MCF 10A (cell line): ENCODE measurements at places on chromosomes 1 and 21. TPM values are rescaled to one million over a fixed set of nuclear protein-coding genes. Genes with fewer than 3 reads are reported as not detected.

Gene C1orf116
- 35.4 and 35.5 TPM in 2 replicates for total RNA-seq

Gene FCMR
- 10.1 and 18.0 TPM in 2 replicates for total RNA-seq

Gene CFHR2
- not detected in 2 replicates for total RNA-seq

Gene C1QA
- not detected in 2 replicates for total RNA-seq

Gene TSPEAR
- total RNA-seq: not detected in 2 replicates

Gene TNFRSF4
- not detected in 2 replicates for total RNA-seq

Gene AHCYL1
- 104 and 106 TPM in 2 replicates for total RNA-seq

Gene EPHA2
- 206 and 248 TPM in 2 replicates for total RNA-seq

Gene OBSCN
- total RNA-seq: 22.6 and 29.6 TPM in 2 replicates

- no peaks in the 10 kb centered on the region for H3K27me3 ChIP-seq
- no peak overlapping the region for H3K4me3 ChIP-seq
- peaks cover 7% of the 10 kb centered on the region for H3K36me3 ChIP-seq
- peaks cover 26% of the 10 kb centered on the region for H3K4me1 ChIP-seq
Measured at GRCh38 chr1:44357710-44358109, 2.7 kb upstream of the ERI3 start.

GRCh38 chr1:174841747-174842146 lies 158.0 kb upstream of the CACYBP start:
- H3K36me3 ChIP-seq: no peaks in the 10 kb centered on the region
- H3K4me1 ChIP-seq: no peaks in the 10 kb centered on the region
- no peaks in the 10 kb centered on the region for H3K27me3 ChIP-seq
- no peak for DNase-seq
- H3K4me3 ChIP-seq: no peak overlapping the region

DNA sequence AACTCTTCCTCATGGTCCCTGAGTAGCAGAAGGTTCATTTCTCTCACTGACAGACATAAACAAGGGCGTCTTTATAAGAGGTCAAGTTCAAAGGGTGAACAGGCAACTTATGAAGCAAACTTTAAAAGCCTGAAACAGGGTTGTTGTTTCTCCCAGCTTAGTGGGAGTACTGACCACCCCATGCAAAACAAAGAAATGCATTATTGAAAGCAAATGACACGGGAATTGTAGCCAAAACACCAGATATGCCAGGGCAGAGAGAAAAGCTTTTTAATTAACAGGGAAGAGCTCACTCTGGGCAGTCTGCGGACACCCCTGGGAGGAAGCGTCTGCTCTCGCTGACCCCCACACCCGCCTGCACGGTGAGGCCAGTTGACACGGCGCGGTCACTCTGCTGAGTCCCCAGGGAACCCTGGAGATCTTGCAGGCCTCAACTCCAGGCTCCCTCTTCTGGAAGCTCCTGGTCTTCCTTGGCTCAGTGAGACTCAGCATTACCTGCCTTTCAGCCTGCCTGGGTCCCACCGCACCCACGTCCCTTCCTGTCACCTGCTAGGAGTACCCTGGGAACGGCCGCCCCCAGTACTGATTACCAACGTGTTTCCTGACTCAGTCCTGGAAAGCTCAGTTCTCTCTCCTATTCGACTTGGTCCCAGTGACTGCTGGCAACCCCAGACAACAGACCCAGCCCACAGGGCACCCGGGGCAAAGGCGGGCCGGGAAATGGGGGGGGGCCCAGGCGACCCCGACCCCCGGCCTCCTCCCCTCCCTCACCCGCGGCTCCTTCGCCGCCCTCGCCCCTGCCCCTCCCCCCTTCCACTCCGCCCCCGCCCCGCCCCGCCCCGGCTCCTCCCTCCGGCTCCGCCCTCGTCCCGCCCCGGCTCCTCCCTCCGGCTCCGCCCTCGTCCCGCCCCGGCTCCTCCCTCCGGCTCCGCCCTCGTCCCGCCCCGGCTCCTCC lies 972 bp downstream of the CFAP410 start:
- peak; percentile 41 for DNase-seq
- no peak overlapping the region for H3K27ac ChIP-seq
- peak overlapping the region; percentile 57 for H3K4me3 ChIP-seq
- peaks cover 4% of the 10 kb centered on the region for H3K4me1 ChIP-seq
- no peaks in the 10 kb centered on the region for H3K27me3 ChIP-seq

- no peaks in the 10 kb centered on the region for H3K27me3 ChIP-seq
- no peak for DNase-seq
- peak overlapping the region; percentile 14 for H3K27ac ChIP-seq
- peaks cover 15% of the 10 kb centered on the region for H3K4me1 ChIP-seq
Measured at GRCh38 chr1:30965924-30966599, 57.5 kb upstream of the SDC3 start.

DNA sequence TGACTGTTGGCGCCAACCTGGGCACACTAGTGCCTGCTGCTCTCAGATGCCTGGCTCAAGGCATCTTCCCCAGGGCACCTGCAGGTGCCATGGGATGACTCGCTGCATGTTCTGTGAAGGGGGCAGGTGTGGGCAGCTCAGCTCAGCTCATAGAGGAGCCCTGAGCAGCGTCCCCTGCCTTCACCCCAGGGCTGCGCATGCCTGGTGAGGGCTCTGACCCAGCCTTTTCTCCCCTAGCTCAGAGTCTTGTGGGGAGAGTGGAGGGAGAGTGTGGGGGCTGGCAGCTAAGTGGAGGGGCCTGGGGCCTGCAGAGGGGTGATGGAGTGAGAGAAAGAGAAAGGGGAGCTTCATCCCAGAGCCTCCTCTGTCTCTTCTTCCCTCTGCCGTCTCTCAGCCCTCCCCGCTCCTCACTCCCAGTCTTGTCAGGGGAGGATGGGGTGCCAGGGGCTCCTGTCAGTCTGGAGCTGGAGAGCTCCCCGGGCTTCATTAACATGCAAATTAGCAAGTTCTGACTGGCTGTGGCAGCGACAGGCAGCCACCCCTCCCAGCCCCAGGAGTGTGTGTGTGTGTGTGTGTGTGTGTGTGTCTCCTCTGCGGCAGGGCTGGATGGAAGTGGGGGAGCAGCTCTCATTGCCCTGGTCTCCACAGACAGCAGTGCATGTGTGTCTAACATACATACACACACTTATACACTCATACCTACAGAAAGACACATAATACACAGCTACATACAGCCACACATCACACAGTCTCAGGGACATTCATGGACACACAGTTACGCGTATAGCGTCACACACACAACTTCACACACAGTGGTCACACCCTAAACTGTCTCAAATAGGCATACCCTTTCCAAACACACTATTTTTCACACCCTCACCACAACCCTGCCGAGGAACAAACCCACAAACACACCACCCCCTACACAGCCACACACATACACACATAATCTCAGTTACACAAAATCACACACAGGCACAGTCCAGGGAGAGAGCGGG lies 34.0 kb downstream of the FOXO6 start:
- H3K27ac ChIP-seq: no peak overlapping the region
- peaks cover 29% of the 10 kb centered on the region for H3K27me3 ChIP-seq
- no peak overlapping the region for H3K4me3 ChIP-seq
- no peak for DNase-seq

- no peaks in the 10 kb centered on the region for H3K36me3 ChIP-seq
- H3K4me1 ChIP-seq: peaks cover 6% of the 10 kb centered on the region
- no peak for DNase-seq
- H3K27me3 ChIP-seq: no peaks in the 10 kb centered on the region
Measured at GRCh38 chr1:192005976-192006375, 152.3 kb upstream of the RGS18 start.

GRCh38 chr21:21712748-21713520 lies 714.7 kb downstream of the NCAM2 start:
- DNase-seq: peak; percentile 53
- H3K27me3 ChIP-seq: no peaks in the 10 kb centered on the region
- peaks cover 17% of the 10 kb centered on the region for H3K4me1 ChIP-seq
- H3K36me3 ChIP-seq: no peaks in the 10 kb centered on the region
- no peak overlapping the region for H3K4me3 ChIP-seq
- H3K27ac ChIP-seq: peak overlapping the region; percentile 14

GRCh38 chr1:199937161-199937560 lies 90.3 kb upstream of the NR5A2 start:
- no peak overlapping the region for H3K4me3 ChIP-seq
- no peaks in the 10 kb centered on the region for H3K27me3 ChIP-seq
- no peak for DNase-seq
- H3K36me3 ChIP-seq: no peaks in the 10 kb centered on the region
- H3K27ac ChIP-seq: no peak overlapping the region

GRCh38 chr1:193753038-193753756 lies 566.8 kb upstream of the B3GALT2 start:
- no peaks in the 10 kb centered on the region for H3K4me1 ChIP-seq
- H3K36me3 ChIP-seq: no peaks in the 10 kb centered on the region
- H3K4me3 ChIP-seq: no peak overlapping the region
- DNase-seq: no peak
- no peaks in the 10 kb centered on the region for H3K27me3 ChIP-seq

GRCh38 chr1:173245892-173246291 lies 38.8 kb upstream of the TNFSF4 start:
- DNase-seq: no peak
- H3K36me3 ChIP-seq: no peaks in the 10 kb centered on the region
- no peak overlapping the region for H3K27ac ChIP-seq
- no peak overlapping the region for H3K4me3 ChIP-seq
- no peaks in the 10 kb centered on the region for H3K27me3 ChIP-seq
- peaks cover 20% of the 10 kb centered on the region for H3K4me1 ChIP-seq

GRCh38 chr1:6261615-6261995 lies 707 bp upstream of the GPR153 start:
- no peak overlapping the region for H3K27ac ChIP-seq
- H3K4me1 ChIP-seq: peaks cover 12% of the 10 kb centered on the region
- no peaks in the 10 kb centered on the region for H3K27me3 ChIP-seq

GRCh38 chr1:199282751-199283305 lies 644.0 kb downstream of the PTPRC start:
- H3K4me1 ChIP-seq: peaks cover 6% of the 10 kb centered on the region
- no peak overlapping the region for H3K4me3 ChIP-seq
- H3K27ac ChIP-seq: no peak overlapping the region
- H3K27me3 ChIP-seq: no peaks in the 10 kb centered on the region

DNA sequence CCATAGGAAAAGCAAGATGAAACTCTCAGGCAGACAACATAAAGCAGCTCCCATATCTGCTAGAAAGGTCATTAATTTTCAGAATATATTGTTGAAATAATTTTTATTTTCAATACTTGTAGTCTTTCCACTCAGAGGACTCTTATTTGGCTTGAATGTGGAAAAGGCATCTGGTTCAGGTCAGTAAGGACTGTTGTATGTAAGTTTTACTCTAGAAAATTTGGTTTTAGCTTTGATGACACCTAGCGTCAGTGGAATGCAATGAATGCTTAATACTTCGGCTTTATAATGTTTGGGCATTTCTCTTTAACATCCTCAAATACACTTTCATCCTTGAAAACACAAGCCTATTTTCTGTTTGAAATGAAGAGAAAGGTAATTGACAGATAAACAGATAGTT lies 63.3 kb downstream of the LRRC40 start:
- no peaks in the 10 kb centered on the region for H3K27me3 ChIP-seq
- no peak overlapping the region for H3K27ac ChIP-seq
- H3K36me3 ChIP-seq: peaks cover 4% of the 10 kb centered on the region
- DNase-seq: no peak

GRCh38 chr1:33043267-33044092 lies 6.8 kb upstream of the AK2 start:
- DNase-seq: no peak
- H3K27ac ChIP-seq: no peak overlapping the region
- peaks cover 10% of the 10 kb centered on the region for H3K4me1 ChIP-seq
- no peak overlapping the region for H3K4me3 ChIP-seq

GRCh38 chr1:55500601-55501000 lies 285.4 kb upstream of the USP24 start:
- H3K4me3 ChIP-seq: no peak overlapping the region
- H3K4me1 ChIP-seq: no peaks in the 10 kb centered on the region
- H3K36me3 ChIP-seq: peaks cover under 1% of the 10 kb centered on the region
- DNase-seq: no peak
- H3K27me3 ChIP-seq: no peaks in the 10 kb centered on the region

GRCh38 chr1:102833151-102833550 lies 275.2 kb downstream of the COL11A1 start:
- H3K27ac ChIP-seq: no peak overlapping the region
- no peak for DNase-seq
- no peak overlapping the region for H3K4me3 ChIP-seq
- no peaks in the 10 kb centered on the region for H3K4me1 ChIP-seq
- no peaks in the 10 kb centered on the region for H3K27me3 ChIP-seq

- H3K4me3 ChIP-seq: peak overlapping the region; percentile 89
- DNase-seq: no peak
- H3K27me3 ChIP-seq: no peaks in the 10 kb centered on the region
- H3K36me3 ChIP-seq: peaks cover 73% of the 10 kb centered on the region
- H3K4me1 ChIP-seq: peaks cover 34% of the 10 kb centered on the region
Measured at GRCh38 chr21:39346206-39346605, 2.7 kb downstream of the HMGN1 start.

DNA sequence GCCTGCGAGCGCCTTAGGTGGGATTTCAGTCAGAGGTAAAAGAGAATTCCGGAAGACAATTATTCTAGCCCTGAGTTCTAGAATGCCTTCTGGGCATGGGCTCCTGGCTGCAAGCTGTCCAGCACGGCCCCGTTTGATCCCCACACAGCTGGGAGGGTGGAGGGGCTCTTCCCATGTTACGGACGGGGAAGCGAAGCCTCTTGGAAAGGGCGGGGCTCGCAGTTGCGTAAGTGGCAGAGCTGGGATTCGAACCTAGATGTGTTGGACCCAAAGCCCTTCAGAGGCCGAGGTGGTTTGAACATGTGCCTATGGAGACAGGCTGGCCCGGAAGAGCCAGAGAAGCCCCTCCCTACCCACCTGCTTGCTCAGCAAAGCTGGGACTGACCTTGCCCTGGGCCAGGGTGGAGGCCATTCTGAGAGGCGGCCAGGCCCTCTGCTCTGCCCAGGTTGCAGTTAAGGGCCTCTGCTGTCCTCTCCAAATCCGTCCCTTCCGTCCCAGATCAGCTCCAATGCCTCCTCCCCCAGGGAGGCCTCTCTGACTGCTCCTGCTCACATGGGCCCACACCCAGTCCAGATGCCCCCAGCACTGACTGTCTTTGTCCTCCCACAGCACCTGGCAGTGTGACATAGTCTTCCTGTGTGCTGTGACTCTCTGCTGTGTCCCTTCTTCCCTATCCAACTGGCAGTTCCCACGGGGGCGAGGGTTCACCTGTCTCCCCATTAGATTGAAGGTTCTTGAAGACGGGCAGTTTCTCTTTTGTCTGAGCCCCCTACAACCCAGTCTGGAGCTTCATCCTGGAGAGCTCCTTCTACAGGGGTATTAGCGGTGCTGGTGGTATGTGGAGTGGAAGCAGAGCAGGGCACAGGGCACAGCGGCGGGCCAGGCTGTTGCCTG lies 1.2 kb upstream of the HSPB7 start:
- no peak for DNase-seq
- H3K4me1 ChIP-seq: peaks cover 19% of the 10 kb centered on the region
- H3K27ac ChIP-seq: peak overlapping the region; percentile 67
- H3K36me3 ChIP-seq: no peaks in the 10 kb centered on the region

- peaks cover 8% of the 10 kb centered on the region for H3K4me1 ChIP-seq
- H3K4me3 ChIP-seq: peak overlapping the region; percentile 28
- peak; percentile 56 for DNase-seq
- no peaks in the 10 kb centered on the region for H3K27me3 ChIP-seq
Measured at GRCh38 chr1:153652805-153653500, 5.5 kb upstream of the SNAPIN start.

GRCh38 chr1:172971241-172971640 lies 79.5 kb downstream of the TNFSF18 start:
- peak; percentile 61 for DNase-seq
- peaks cover 53% of the 10 kb centered on the region for H3K4me1 ChIP-seq
- no peaks in the 10 kb centered on the region for H3K27me3 ChIP-seq
- no peaks in the 10 kb centered on the region for H3K36me3 ChIP-seq
- no peak overlapping the region for H3K4me3 ChIP-seq
- H3K27ac ChIP-seq: peak overlapping the region; percentile 20
